BJ (cell line): ENCODE measurements at places on chromosomes 1 and 21.

DNA sequence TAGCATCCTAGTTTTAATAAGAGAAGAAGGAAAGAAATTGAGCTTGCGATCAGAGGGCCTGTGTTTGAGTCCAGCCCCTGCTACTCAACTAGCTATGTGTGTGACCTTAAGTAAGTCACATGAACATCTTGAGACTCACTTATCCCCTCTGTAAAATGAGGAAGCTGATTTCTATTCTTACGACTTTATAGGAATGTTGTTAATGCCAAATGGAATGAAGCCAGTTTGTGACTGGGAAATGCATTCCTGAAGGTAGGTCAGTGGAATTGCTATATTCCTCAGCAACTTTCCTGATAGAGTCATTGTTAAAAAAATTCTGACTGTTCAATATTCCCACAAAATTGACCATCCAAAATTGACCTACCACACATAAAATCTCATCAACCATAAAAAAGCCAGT, 14.9 kb downstream of the FASLG start:
- DNase-seq, result peak; percentile 21

DNA sequence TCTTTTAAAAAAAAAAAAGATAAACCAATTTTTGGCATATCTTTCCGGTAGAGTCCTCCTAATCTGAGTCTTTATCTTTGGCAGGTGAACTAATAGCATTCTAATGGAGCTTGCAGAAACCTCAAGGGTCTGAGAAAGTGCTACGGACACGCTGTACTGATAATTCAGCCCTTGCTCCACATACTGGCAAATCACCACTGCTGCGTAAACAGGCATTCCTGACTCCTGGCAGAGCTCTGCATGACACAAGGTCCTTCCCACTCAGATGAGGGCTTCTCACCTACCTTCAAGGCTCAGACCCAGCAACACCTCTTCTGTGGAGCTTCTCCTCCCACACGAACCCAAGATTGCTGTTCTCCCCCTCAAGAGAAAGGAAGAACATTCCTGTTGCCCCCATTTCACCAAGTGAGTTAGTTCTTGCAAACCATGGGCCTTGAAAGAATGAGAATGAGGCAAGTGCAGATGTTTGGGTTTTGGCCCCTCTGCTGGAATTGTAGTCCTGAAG, 48.0 kb downstream of the LYST start:
- DNase-seq, result no peak

GRCh38 chr1:6703016-6703415, 1.4 kb upstream of the DNAJC11 start:
- DNase-seq, result no peak

DNA sequence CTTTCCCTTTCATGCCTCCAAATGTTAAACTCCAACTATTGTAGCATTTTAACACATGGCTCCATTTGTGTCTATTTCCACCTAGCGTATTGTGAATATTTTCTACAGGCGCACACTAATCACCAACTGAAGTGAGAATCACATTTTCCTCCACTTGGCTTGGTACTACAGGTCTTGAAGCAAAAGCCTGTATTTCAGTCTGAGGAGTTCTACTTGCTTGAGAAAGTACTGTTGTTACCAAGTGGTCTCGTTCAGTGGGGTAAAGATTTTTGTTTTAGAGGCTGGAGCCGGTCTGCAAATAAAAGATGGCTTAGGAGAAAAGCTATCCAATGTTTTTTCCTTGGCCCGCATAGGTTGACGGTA, 550 bp upstream of the PTBP2 start:
- peak; percentile 4 for DNase-seq

GRCh38 chr1:53110370-53111072, 31.9 kb downstream of the SLC1A7 start:
- peak; percentile 78 for DNase-seq

DNA sequence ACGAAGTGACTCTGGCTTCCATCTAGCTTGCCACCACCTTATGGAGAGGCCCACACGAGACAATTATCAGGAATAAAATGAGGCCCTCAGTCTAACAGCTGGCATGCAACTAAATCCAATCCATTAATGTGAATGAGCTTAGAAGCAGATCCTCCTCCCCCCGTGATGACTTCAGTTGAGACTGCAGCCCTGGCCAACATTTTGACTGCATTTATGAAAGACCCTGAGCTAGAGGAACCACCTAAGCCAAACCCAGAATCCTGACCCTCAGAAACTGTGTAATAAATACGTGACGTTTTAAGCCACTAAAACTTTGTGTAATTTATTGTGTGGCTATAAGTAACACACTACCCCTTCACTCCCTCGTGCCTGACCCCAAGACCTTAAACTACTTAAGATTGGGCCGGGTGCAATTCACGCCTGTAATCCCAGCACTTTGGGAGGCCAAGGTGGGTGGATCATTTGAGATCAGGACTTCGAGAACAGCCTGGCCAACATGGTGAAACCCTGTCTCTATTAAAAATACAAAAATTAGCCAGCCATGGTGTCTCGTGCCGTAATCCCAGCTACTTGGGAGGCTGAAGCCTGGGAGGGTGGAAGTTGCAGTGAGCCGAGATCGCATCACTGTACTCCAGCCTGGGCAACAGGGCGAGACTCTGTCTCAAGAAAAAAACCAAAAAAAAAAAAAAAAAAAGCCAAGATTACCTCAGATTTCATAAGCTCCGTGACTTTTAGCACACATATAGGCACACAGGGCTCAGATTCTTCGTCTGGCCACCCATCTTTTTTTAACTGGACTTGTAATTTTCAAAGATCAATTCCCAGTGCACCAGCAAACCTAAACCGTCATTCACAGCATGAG, 72.5 kb downstream of the ENAH start:
- DNase-seq, result no peak

DNA sequence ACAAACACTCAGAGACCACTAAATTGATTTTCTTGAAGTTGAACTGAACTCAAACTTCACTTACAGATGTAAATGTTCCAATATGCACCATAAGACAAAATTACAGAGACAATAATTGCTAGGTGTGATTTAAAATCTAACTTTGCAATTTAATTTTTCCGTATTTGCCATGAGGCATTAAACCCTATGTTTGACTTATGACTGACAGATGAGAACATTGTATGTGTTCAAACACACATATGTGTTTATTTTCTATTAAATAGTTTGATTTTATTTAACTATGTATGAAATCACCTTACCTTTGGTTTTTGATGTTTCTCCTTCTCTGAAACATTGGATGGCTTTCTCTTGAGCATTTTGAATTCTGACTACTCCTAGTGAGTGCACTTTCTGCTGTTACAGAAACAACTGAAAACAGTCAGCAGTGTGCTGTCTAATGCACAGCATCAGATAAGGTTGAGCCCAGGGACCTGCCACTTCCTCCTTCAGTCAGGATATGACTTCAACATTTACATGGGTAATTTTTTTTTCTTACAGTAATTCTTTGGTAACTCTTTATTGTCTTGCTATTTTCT, at the start of gene SAMSN1:
TSS of gene SAMSN1 (minus strand) at position 410 of the 575 bp plus-strand sequence. CDS start at position 356, 54 bp downstream.
- DNase-seq, result no peak

DNA sequence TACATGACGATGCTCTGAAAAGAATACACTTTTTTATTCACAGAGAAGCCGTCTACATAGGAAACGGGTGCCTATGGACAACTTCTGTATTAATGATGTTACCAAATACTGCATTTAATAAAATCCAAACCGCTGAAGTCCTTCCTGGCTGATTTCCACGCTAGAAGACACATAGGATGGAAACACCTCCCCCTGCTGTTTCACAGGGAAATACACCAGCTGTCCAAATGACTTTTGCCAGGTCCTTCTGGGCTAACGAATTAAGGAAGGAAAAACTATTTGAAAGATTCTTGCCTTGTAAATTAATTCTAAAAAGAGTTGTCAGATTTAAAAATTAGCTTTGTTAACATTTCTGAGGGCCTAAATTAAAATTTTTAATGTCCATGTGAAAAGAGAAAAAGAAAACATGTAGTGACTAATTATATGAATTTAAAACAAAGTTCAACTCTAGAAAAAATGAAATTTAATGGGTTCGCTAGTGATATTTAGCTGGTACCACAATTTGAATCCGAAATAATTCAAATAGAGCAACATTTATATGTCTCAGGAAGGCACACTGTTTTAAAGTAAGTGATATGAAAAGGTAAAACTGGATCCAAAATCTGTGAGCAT, 146.0 kb downstream of the RERE start:
- DNase-seq, result no peak

DNA sequence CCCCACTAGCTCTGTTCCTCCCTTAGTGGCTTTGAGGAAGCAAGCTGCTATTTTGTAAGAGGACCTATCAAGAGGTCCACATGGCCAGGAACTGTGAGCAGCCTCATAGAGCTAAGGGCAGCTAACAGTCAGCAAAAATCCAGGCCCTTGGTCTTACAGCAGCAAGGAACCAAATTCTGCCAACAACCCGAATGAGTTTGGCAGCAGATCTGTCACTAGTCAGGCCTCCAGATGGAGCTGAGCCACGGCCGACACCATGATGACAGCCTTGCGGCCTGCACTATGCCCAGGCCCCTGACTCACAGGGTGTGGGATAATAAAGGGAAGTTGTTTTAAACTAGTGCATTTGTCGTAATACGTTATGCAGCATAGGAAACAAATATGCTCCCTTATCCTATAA, 28.0 kb upstream of the H3-3A start:
- peak; percentile 88 for DNase-seq

DNA sequence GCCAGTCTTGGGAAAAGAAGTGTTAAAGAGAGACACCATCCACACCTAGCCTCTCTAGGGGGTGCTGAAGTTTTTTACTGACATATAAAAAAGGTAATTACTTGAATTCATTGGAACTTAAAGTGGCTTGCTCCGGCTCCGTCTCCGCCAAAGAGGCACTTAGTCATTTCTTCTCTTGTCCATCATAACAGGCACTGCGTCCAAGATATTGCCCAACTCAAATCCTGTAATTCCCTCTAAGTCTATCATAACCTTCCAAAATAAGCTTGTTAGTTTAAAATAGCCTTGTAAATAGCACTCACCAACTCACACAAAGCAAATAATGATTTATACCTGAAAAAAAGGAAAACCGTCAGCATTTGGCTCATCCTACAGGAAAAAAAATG, 160.5 kb downstream of the ZBTB18 start:
- no peak for DNase-seq

DNA sequence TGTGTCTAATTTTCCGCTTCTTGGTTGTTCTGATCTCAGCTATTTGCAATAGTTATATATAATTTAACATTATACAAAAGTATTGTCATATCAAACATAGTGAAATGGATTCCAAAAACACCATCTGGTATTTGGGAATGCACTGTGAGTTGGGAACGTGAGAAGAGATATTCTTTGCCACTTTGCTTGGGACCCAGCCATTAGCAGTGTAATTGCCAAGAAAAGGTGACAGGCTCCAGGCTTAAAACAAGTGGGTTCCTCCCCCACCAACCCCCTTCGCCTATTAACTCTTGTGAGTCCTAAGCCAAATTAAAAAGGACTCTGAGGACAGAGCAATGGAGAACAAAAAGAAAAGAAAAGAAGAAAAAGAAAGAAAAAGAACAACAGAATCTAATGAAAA, 186.7 kb upstream of the NFIA start:
- no peak for DNase-seq

DNA sequence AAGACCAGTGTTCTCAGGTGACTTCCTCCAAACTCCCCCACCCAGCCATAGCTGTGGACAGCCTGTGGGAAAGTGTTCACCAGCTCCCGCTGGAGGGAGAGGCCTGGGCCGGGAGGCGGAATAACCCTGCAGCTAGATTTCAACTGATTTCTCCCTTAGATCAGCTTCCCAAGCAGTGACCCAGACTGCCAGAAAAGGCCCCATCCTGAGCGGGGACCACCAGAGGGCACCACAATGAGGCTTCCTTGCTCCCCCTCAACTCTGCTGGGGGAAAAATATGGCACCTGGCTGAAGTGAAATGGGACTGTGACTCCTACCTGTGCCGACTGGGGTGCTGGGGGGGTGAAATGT, 50.8 kb downstream of the RHBG start:
- no peak for DNase-seq

DNA sequence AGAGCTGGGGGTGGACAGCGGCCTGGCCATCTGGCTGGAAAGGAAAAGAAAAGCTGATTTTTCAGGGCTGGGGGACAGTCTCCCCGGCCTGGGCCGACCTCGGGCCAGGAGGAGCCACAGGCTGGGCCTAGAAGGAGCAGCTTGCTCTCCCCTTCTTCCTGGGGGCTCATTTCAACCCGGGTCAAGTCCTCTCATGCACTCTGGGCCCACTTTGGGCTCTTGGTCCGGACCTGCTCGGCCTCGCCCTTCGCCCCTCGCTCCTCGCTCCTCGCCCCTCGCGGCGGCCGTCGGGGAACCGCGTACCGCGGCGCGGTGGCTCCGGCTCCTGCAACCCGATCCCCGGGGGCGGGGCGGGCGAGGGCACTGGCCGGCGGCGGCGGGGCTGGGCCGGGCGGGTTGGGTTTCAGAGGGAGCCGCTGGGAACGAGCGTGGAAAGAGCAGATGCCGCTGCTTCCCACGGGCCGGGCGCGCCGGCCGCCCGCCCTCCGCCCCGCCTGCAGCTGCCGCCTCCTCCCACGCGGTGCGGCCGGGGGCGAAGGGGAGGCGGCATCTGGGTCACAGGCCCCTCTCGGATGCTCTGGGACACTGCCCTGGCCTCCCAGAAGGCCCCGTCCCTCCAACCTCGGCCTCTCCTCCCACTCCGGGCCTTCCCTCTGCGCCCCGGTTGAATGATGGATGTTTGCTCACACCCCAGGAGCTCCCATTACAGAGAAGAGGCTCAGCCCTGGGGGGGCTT, 6.6 kb downstream of the HEYL start:
- DNase-seq, result peak; percentile 8

GRCh38 chr1:223870617-223871574, 25.1 kb upstream of the TP53BP2 start:
- DNase-seq, result no peak

DNA sequence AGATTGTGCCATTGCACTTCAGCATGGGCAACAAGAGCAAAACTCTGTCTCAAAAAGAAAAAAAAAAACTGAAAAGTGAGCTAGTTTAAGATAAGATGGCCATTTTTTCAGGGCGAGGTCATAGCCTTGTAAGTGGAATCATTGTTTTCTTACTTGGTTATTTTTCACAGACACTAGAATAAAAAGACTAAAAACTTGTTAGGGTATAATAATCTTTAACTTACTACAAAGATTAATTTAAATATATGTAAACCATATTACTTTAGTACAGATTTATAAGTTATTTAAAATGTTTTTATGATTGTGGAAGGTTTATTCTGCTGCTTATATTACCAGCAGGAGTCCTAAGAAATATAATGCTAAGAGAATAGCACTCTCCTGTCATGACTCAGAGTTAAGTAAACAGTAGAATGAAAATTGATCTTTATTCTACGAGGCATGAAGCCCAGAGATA, 23.5 kb downstream of the ANGPTL1 start:
- DNase-seq, result peak; percentile 12
